HS-5 (cell line): ENCODE measurements at places on chromosomes 5 and 9.

GRCh38 chr5:86679949-86680348 lies 62.2 kb downstream of the COX7C start:
- no peak for DNase-seq

- DNase-seq: no peak
Measured at GRCh38 chr9:121709798-121710197, 58.4 kb downstream of the DAB2IP start.

- no peak for DNase-seq
Measured at GRCh38 chr5:167296066-167296465, 995.4 kb upstream of the WWC1 start.

DNA sequence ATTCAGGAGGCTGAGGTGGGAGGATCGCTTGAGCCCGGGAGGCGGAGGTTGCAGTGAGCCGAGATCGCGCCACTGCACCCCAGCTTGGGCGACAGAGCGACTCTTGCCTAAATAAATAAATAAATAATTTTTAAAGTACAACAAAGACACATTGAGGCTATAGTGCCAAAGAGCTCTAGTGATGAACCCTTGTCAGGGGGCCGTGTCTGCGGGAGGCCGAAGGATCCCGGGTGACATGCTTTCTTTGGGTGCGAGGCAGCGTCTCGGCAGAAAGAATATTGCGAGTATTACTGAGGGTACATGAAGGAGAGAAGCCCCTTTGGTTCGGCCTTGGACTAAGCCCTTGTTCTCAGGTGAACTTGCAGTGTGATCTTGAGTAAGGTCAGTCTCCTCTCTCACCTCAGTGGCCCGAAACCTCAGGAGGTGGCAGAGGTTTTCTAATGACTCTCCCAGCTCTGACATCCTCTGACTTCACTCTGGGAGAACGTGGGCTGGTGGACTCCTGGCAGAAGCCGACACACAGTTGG lies 397 bp upstream of the RECK start:
- DNase-seq: no peak

DNA sequence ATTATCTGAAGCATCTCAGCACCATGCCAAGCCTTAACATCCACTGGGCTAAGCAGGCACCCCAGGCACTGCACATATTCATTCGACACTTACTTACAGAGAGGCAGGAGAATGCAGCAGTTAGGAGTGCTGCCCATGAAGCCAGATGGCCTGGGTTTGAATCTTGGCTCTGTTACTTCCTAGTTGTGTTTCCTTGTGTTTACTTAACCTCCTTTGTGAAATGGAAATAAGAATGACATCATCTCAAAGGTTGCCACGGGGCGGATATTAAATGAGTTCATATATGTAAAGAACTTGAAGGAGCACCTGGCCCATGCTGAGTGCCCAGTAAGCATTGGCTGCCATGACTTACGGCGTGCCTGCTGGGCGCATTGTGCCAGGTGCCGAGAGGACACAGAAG lies 565.2 kb downstream of the CDK5RAP2 start:
- DNase-seq: no peak

- DNase-seq: no peak
Measured at GRCh38 chr5:68172314-68172713, 43.2 kb upstream of the PIK3R1 start.

DNA sequence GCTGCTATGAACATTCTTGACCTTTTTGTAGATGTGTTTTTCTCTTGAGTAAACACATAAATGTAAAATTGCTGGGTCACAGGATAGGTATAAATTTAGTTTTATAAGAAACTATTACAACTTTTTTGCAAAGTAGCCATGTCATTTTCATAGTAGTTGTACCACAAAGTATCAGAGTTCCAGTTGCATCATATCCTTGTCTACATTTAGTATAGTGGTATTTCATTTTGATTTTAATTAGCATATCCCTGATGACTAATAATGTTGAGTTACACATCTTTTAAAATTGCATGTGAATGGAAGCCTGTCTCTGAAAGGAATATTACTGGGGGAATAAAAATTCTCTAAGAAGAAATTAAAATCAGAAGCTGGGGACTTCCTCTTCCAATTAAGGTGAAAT lies 85.4 kb downstream of the TMEM161B start:
- DNase-seq: no peak
